ENCODE measurements at places on chromosomes 5 and 9.

DNA sequence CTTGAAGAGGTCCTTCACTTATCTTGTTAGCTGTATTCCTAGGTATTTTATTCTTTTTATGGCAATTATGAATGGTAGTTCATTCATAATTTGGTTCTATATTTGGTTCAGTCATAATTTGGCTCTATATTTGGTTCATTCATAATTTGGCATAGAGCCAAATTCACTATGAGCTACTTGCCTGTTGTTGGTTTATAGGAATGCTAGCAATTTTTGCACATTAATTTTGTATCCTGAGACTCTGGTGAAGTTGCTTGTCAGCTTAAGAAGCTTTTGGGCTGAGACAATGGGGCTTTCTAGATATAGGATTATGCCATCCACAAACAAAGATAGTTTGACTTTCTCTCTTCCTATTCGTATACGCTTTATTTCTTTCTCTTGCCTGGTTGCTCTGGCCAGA is 142.2 kb downstream of the PLCXD3 start:
- no peak for DNase-seq

DNA sequence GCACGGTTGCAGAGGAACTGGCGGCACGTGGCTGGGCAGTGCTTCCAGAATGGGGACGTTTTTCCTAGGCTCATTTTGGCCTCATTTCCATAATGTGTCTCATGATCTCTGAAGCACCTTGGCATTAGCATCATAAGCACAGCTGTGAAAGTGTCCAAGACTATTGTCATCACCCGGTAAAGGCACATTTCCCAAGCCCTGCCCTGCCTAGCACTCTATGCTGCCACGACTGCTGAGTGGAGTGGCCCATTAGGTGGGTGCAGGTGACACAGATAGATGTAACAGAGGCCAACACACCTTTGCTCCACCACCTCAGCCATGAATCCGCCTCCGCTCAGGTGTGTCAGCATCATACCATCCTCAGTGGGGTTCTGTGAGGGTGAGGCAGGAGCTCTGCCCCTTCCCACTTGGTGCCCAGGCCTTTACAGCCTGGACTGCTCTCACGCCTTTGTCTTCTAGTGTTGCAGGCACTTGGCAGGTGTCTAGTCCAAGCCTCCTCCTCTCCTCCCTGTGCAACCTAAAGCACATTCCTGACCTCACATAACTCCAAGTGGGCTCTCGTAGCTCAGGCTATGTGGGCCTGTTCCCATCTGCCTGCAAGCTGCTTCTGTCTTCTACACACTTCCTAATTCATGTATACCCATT is 213.0 kb downstream of the FSTL4 start:
- DNase-seq = no peak

DNA sequence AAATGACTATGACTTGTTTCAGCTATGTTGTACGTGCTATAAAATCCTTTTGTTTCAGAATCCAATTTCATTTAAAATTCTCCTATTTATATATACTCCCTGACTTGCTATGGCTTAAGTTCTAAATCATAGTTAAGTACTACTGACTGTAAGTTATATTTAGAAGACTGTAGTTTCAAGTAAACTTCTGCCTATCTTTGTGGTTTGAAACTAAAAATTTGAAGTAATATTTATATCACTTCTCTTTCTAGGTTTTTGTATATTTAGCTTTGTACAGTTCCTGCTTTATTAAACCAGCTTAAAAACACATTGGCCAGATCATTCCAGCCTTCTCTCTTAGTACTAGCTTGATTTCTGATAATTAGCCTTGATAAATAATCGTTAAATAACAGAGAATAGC is 196.3 kb downstream of the MLLT3 start:
- no peak for DNase-seq

GRCh38 chr5:126720369-126720768 is 56.6 kb upstream of the LMNB1 start:
- no peak for DNase-seq

- DNase-seq = no peak
Measured at GRCh38 chr9:34644766-34645314, 1.6 kb upstream of the GALT start.

DNA sequence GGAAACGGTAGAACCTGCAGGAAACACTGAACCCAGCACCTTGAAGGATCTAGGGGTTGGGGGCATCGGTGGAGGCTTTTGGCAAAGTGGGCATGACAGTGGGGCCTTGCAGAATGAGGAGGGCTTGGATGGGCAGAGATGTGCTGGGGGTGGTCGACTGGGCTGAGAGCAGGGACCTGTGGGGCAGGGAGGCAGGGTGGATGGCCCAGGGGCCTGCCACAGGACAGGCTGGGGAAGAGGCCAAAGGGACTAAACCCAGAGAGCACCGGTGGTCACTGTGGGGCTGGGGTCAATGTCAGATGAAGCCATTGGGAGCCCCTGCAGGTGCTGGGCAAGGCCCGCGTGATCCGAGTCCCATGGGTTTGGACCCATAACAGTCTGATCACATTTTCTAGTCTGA is 175.3 kb downstream of the DAB2IP start:
- DNase-seq = no peak

GRCh38 chr5:154794525-154795234 is 39.5 kb downstream of the LARP1 start:
- no peak for DNase-seq

GRCh38 chr5:74199436-74200210 is 440.9 kb downstream of the ENC1 start:
- DNase-seq = no peak

GRCh38 chr9:94174164-94174563 is 84.9 kb upstream of the ZNF169 start:
- no peak for DNase-seq

- no peak for DNase-seq
Measured at GRCh38 chr9:116855881-116856662, 169.0 kb downstream of the TRIM32 start.

DNA sequence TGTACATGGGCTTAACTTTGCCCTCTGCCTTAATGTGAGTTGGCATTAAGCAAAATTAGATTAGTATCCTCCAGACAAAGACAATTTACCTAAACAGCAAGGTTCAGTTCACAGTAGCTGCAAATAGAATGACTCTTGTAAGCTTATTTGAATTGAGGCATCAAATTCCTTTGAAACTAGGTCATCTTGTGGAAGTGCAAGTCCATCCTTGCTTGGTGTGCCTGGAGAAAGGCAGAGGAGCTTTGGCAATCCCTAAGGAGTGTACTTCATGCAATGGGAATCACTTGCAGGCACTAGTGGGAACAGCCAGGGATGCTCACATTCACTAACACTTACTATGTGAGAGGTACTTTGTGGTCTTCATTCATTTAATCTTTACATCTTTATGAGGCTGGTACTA is 118.3 kb downstream of the DRD1 start:
- DNase-seq = no peak

- DNase-seq = no peak
Measured at GRCh38 chr5:120240706-120241105, 223.4 kb upstream of the PRR16 start.

DNA sequence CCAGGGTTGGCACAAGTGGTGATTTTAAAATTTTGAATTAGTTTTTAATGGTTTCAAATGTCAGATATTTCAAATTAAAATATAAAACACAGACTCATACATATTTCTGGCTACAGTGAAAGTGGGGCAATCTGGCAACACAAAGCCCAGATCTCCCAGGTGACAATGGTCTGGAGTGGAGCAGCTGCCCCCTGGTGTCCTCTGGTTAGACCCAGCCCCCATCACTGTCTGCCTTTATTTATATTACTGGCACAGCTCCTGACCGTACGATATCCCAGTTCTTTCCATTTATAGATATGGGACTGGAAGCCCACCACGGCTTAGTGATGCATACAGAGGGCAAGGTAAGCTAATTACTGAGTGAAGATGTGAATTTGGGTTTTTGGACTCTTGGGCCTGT is 37.3 kb downstream of the MACIR start:
- DNase-seq = no peak

DNA sequence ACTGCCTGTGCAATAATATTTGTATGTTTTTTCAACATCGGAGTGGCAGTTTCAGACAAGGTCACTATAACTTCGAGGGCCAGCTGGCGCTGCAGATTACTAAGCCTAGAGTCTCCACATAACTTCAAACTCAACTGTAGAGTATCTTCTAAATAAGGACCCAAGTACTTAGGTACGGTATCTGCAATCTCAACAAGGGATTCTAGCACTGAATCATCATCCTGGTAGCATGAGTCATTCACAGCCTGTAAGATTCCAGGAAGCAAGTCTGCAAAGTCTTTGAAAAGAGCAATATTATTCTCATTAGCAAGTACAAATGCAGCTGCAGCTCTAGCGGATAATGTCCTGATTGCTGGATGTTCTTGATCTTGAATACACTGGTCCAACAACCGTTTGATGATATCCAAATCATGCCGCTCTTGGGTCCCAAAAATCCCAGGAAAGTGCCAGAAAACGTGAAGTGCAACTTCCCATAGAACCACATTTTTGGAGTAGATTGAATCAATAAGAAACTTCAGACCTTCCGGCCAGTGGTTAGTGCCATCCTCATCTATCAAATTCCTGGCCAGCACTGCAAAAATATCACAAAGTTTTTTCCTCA is 654 bp downstream of the RANBP6 start:
- no peak for DNase-seq

- no peak for DNase-seq
Measured at GRCh38 chr5:74244406-74244805, 396.1 kb downstream of the ENC1 start.

DNA sequence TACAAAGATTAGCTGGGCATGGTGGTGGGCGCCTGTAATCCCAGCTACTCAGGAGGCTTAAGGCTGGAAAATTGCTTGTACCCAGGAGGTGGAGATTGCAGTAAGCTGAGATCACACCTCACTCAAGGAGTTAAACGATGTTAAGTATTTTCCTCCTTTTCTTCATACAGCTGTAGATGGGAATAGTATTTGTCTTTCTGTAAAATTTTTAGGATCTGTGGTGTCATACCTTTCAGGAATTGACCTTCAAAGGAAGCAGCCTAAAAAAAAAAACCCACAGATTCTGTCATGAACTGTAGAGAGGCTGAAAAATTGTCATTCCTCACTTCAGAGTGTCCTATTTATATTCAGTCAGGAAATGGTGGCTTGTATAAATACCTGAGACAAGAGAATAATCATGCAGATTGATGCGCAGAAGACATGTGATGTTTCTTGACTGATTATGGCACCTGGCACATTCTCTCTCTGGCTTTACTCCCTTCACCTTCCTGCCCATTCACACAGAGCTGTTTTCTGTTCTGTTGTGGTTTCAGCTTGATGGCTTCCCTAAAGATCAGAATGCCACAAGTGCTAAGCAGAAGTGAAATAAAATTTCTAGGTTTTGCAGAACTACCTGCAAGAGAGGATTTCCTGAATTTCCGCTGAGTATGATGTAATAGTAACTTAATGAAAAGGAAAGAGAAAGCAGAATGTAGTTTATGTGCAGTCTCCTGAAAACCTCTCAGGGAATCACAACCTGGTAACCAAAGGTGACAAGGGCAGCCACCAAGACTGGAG is 3.8 kb downstream of the IFNA1 start:
- no peak for DNase-seq

GRCh38 chr5:21685522-21685921 is 1167.6 kb downstream of the CDH12 start:
- no peak for DNase-seq

Data from activated CD8-positive, alpha-beta memory T cell treated with anti-CD3 and anti-CD28 coated beads for 1 hour (primary cell).